ENCODE measurements at places on chromosomes 2 and 18.

DNA sequence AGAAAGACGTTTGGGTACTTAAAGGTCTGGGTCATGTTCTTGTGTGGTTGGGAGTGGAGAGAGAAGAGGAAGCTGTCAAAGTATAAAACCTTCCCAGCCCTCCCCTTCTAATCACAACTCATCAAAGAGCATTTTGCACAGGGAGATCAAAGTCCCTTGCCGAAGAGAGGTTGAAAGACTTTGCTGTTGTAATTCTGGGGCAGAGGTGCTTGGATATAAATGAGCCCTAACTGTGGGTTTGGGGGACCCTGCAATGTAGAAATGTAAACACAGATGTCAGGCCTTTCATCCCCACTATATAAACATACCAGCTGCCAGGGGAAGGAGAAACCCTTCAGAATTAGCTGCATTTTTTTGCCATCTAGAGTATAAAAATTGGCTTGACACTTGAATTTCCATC lies 182.1 kb downstream of the ETAA1 start:
- no peak for DNase-seq

GRCh38 chr2:222701721-222702131 lies 30.3 kb downstream of the MOGAT1 start:
- DNase-seq = no peak

GRCh38 chr2:48345176-48345575 lies 184.8 kb upstream of the STON1 start:
- no peak for DNase-seq

DNA sequence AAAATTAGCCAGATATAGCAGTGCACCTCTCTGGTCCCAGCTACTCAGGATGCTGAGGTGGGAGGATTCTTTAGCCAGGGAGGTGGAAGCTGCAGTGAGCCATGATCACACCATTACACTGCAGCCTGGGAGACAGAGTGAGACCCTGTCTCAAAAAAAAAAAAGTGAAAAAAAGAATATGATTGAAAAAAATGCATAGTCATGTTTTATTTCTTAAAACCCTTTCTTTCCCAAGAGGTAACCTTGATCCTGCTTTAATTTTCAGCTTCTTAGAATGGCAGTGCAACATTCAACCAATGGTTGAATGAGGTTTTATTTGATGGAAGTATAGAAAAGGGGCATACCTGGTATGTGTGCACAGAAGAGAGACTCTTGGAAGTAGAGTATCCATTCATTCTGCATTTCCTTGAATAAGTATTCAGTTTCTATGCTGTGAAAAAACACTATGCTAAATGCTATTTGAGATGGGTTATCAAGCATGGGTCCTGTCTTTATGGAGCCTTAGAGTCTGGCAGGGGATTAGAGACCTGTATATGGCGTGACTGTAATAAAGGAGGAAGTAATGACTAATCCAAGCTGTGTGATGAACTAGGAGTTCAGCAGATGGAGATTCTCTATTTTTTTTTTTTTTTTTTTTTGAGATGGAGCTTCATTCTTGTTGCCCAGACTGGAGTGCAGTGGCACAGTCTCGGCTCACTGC lies 146.3 kb downstream of the WDSUB1 start:
- no peak for DNase-seq

DNA sequence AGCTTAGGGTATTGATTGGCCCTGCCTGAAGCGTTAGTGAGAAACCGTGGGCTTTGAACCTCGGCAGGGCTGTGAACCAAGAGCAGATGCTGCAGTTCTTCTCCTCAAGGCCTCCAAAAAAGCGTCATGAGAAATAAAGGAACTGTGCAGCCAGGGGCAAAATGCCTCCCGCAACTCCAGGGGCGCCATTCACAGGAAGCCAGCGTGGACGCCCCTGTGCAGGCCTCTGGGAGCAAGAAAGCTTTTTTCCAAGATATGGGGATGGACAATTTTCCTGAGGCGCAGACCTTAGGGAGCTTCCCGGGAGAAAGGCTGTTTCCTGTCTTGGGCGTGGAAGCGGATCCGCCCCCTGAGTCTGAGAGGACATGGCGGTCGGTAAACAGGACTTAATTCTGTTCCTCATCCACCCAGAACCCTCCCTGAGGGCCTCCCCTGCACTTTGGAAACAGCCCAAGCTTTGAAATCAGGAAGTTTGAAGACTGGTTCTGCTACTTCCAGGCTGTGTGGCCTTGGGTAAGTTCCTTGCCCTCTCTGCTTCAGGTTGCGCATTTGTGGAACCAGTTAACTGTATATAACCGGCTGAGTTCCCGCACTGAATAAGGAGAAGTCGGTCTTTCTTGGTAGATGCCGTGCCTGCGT lies 29.6 kb upstream of the CABLES1 start:
- DNase-seq = no peak

GRCh38 chr2:171991027-171991426 lies 8.7 kb upstream of the METAP1D start:
- DNase-seq = no peak

GRCh38 chr2:60567919-60568768 lies 14.7 kb upstream of the BCL11A start:
- DNase-seq = no peak

GRCh38 chr2:169452080-169452479 lies 27.2 kb upstream of the BBS5 start:
- peak; percentile 8 for DNase-seq

GRCh38 chr18:23470620-23471387 lies 17.7 kb downstream of the RIOK3 start:
- DNase-seq = no peak

DNA sequence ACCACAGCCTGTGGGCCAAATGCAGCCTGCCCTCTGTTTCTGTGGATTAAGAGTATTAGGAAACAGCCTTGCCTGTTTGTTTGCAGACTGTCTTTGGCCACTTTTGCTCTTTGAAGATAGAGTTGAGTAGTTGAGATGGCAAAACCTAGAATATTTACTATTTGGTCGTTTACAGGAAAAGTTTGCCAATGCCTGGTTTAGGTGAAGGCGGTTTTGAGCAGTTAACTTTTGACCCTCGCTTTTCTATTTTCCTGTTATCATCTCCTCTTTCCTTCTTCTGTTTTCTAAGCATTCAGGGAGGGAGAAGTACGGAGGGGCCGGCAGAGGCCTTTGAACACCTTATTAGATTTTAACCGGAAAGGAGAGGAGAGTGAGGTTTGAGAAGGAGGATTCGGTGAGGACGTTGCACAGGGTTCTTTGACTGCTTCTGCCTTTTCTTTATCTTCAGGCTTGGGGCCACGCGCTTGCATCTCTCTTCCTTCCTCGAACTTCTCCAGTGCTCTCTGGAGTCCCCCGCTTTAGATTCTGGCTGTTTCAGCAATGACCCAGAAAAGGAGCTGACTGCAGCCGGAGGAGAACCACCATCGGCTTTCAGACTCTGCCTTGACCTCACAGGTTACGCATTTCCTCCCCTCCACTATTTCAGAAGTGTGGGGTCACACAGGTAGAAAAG lies 39.2 kb downstream of the IL1R2 start:
- DNase-seq = no peak
